ENCODE measurements at places on chromosomes 13 and 19.
A peak's percentile ranks its signal among the peaks of the same experiment; 100 is the strongest.

GRCh38 chr13:38223089-38223488 lies 126.6 kb upstream of the UFM1 start:
- no peak for DNase-seq

- no peak for DNase-seq
Observed at GRCh38 chr19:16301999-16302694, 22.5 kb upstream of the KLF2 start.

GRCh38 chr13:30464496-30465342 lies 1.0 kb downstream of the HMGB1 start:
- peak; percentile 91 for DNase-seq

DNA sequence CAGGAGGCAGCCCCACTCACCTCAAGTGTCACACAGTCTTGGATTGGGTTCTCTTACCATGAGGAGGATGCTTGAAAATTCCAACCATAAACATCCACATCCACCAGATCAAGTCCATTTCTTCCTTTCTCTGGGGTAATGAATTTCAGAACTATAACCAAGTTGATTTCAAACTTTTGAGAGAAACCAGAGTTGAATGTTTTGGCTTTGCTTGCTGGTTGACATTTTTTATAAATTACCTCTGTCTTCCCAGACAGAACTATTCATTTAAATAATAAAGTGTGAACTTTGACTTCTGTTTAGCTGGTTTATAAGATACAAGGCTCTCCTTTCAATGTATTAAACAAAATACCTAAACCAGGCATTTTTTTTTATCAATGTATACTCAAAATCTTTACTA lies 550.7 kb downstream of the KCTD12 start:
- no peak for DNase-seq

DNA sequence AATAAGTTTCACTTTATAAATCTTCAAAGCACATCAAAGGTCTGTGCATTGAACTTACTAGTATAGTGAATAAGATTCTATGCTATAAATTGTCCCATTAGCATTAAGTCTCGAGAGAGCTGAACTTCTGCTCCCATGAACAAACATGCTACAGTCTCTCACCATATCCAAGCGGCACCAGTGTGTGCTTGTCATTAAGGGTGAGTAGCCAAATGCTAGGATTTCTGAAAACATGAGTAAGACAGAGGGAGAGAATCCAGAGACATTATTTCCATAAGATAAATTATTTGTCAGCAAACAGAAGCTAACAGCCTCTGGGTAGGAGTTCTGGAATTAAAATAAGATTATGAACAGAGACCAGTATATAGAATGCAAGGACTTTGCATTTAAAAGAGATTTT lies 2882.5 kb downstream of the PCDH9 start:
- no peak for DNase-seq
